Stimulated activated CD4-positive, alpha-beta T cell treated with anti-CD3 and anti-CD28 coated beads, Interleukin-12 subunit alpha, Interleukin-12 subunit beta, amount 100 ng/mL, for 4 hours (primary cell): ENCODE measurements at places on chromosomes 6 and 20.

DNA sequence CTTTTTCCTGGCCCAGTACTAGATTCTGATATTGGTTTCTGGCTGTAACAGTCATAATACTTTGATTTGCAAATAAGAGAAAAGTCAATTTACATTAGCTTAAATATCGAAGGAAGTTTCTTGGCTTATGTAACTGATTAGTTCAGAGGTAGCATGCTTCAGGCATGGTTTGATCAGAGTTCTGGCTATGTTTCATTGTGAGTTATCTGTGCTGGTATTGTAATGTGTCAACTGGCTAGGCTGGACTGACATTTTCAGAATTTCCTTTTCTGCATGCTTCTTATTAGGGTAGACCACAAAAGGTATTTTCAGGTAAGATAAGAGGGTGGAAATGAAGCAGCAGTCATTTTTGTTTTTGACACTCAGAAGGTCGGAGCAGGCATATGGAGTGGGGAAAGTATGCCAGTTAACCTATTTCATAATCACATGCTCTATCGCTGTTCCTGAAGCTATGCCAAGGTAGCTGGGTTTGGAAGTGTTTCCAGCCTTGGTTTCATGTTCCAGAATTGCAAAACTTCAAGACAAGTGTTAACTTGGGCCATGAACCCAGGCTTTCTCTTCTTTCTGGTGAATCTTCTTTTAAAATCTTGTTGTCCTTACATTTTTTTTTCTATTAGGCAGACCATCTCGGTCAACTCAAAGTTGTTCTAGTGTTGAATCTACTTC is 244.9 kb downstream of the DHX35 start:
- DNase-seq = no peak

GRCh38 chr6:119728220-119728750 is 378.7 kb upstream of the MAN1A1 start:
- DNase-seq = no peak

DNA sequence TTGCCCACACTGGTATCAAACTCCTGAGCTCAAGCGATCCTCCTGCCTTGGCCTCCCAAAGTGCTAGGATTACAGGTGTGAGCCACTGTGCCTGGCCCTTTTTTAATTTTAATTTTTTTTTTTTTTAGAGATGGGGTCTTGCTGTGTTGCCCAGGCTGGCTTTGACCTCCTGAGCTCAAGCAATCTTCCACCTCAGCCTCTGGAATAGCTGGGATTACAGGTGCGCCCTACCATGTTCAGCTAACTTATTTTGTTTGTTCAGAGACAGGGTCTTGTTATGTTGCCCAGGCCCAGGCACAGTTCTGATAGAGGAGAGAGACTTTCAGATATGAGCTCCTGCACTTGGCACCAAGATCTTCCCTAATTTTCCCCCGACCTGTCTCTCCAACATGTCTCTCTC is 8.1 kb downstream of the PSORS1C2 start:
- no peak for DNase-seq

DNA sequence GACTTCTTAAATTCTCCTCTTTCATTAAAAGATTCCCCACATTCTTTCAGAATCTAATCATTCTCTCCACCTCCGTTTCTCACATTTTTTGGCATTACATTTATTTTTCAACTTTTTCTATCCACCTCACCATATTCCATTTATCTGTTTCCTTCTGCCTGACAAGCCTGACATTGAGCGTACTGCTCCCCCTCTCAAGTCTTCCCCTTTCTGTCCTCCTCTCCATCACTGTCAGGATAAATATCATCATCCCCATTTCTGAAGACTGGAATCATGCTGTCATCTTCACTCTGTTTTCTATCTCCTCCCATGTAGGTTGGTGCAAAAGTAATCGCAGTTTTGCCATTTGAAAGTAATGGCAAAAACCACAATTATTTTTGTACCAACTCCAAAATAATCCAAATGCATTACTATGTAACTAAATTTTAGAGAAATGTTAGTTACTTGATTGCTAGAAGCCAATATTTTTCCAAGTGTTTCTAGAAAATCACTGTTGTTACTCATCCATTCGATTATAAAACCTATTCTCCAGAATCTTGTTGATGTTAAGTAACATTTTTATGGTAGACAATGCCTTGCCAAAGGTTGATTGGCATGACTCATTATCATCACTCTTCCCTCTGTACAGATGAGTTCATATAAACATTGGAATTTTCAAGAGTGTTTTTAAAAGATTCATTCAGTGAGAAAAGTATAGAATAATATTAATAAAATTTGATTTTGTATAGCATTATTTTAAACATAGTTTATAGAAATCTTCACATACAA is 292.3 kb upstream of the RNF217 start:
- no peak for DNase-seq

- no peak for DNase-seq
Measured at GRCh38 chr20:38050686-38051085, 17.1 kb downstream of the RPRD1B start.

- DNase-seq = no peak
Measured at GRCh38 chr6:10556992-10557391, 35.8 kb downstream of the GCNT2 start.

DNA sequence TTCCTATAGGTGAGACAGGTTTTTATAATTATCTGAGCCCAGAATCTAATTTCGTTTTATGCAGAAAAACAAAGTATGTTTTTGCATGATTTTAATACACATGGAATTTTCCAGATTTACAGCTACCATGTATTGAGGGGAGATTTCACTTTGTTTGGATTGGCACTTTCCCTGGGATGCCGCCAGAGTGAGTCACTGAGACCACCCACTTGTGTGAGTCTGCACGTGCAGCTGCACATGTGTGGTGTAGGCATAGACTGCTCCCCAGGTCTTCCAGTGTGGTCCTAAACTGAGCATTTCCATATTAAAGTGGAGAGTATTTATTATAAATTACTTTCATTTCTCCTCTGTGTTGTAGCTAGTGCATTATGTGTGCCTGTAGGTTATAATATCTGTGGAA is 186.8 kb downstream of the UBE3D start:
- DNase-seq = no peak

GRCh38 chr6:166849749-166850183 is 106.6 kb downstream of the RNASET2 start:
- DNase-seq = no peak

GRCh38 chr6:160430751-160431150 is 82.6 kb downstream of the SLC22A3 start:
- DNase-seq = no peak

- no peak for DNase-seq
Measured at GRCh38 chr20:58760856-58761255, 68.3 kb downstream of the NPEPL1 start.
